ENCODE measurements at places on chromosomes 4 and X.

DNA sequence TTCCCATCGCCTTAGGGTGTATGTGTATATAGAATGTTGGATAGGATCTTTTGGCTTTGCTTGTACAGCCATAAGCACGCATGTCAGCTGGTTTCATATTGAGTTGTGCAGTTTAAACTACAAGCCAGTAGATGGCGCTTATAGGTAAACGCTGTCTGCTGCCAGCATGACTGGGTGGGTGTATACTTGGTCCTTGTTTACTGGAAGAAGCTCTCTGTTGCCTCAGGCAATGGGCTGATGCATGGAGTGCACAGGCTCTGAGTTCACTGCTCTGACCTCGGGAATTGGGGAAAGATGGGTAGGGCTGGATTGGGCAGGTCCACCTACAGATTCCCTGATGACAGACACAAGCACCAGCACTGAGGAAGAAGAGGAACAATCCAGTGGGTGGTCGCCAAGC is 831.5 kb downstream of the STIM2 start:
- DNase-seq = no peak

GRCh38 chr4:23887173-23887572 is 2.7 kb downstream of the PPARGC1A start:
- no peak for DNase-seq

DNA sequence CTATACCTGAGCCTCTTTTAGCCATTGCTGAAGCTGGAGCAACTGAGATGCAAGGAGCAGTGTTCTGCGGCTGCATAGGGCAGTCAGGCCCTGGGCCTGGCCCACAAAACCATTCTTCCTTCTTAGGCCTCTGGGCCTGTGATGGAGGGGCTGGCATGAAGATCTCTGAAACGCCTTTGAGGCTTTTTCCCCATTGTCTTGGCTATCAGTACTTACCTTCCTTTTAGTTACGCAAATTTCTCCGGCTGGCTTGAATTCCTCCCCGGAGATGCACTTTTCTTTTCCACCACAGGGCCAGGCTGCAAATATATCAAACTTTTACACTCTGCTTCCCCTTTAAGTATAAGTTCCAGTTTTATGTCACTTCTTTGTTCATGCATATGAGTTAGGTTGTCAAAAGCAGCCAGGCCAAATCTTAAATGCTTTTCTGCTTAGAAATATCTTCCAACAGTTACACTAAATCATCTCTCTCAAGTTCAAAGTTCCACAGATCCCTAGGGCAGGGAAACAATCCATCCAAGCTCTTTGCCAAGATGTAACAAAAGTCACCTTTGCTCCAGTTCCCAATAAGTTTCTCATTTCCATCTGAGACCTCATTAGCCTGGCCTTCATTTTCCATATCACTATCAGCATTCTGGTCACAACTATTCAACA is 194.4 kb upstream of the PCDH7 start:
- no peak for DNase-seq

GRCh38 chr4:136865526-136865925 is 666.8 kb downstream of the PCDH18 start:
- no peak for DNase-seq

GRCh38 chr4:30768277-30768676 is 48.1 kb downstream of the PCDH7 start:
- no peak for DNase-seq

DNA sequence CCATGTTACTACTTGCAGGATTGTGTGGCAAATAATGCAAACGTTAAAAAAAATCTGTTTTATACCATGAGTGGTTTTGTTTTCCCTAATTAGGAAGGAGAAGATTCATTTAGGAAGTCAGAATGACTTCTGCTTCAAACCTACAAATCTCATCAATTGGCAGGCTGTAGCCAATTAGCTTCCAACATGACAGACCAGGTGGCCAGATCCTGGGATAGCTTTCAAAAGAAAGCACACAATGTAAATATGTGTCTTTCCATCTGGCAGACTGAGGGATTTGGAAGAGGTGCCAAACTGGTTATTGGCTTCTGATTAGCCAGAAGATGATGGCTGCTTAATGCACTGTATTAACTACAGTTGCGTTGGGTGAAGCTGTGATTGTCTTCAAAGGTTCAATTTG is 432.8 kb downstream of the ANKRD50 start:
- no peak for DNase-seq

- no peak for DNase-seq
Measured at GRCh38 chrX:103791228-103791627, 14.6 kb downstream of the PLP1 start.

DNA sequence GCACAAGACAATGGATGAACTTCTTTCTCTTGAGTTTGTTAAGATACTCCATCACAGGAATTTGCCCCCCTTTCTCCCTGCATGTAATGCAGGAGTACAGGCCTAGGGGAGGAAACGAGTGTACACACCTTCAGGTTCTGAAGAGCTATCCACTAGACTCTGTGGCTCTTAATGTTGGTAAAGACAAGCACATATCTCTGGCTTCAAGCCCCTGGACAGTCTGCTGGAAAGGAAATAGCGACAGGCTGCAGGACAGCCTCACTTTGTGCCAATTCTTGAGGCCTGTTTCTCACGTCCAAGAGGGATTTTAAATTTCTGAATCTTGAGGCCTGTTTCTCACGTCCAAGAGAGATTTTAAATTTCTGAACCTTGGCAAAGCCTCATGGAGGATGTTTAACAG is 87.1 kb downstream of the RLIM start:
- no peak for DNase-seq

DNA sequence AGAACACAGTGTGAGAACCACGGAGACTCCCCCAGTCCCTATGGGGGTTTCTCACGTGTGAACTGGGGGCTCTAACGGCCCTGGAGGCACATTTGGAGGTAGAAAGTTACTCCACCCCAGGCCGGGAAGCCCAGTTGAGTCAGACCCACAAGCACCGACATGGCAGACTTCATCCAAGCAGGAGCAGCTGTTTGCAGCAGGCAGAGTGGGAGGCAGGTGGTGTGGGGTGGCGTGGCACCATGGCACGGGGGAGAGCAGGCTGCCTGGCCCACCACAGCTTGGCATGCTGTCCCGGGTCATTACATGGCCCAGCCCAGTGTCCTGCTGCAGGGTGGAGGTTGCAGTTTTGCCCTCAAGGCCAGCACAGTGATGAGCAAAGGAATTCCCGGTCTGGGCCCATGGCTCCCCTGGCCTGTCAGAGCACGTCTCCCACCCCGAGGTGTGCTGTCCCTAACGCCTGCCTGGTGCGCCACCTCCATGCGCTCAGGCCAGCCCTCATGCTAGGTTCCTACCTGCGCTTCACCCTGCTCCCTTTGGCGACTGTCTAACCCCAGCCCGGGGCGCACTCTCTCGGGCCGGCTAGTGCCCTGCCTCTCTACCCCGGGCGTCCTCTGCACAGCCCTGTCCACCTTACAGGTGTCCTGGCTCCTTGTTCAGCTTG is 90.6 kb upstream of the AFAP1 start:
- no peak for DNase-seq

GRCh38 chr4:74408639-74409038 is 36.3 kb upstream of the AREG start:
- DNase-seq = no peak

DNA sequence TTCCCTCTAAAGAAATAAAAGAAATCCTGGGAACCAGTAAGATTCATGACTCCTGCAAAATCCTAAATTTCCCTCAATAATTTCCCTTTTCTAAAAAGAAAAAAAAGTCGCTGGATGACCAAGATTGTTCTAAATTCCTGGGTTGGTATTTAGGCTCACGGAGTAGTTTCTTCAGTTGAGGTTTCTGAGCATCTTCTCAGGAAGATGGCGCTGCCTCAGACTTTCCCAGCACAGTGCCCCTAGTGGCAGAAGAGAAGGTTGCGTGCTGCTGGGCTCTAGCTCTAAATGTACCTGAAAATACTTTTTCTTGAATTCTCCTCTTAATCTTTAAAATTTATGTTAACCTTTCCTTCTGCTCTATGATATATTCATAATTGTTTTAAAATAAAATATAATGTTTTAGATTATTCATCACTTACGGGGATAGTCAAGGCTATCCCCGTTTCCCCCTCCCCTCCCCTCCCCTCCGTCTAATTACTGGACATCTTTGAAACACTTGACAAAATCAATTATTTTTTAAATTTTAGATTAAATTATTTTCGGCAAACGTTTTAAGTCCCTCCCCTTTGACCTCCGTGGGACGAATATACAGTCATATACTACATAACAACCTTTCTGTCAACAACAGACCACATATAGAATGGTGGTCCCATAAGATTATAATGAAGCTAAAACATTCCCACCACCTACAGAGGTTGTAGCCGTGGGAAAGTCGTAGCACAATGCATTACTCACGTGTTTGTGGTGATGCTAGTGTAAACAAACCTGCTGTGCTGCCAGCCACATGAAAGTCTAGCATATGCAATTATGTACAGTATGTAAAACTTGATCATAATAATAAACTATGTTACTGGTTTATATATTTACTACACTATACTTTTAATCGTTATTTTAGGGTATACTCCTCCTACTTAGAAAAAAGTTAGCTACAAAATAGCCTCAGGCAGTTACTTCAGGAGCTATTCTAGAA is 41.0 kb upstream of the GATB start:
- peak; percentile 17 for DNase-seq

DNA sequence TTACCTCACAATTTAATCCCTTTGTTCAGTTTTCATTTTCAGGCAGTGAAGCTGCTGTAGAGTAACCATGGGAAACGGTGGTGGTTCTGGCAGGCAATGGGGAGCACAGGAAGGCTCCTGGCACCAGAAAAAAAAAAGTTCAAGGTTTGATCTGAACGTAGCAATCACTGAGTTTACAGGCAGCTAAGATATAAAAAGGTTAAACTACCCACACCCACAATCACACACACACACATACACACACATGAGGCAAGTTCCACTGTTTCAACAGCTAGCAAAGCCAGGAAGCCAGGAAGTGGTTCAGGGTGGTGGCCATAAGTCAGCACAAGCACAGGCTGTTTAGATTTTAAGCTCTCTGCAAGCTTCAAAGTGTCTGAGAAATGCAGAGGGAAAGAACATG is at the start of gene SULT1B1:
SULT1B1 (minus strand) TSS at position 166 of the 400 bp plus-strand sequence. CDS start 5,403 bp downstream, outside the sequence.
- no peak for DNase-seq

GRCh38 chr4:79290376-79290775 is 35.5 kb downstream of the NAA11 start:
- DNase-seq = no peak
